ENCODE measurements at places on chromosomes 4 and X. TPM values are rescaled to one million over a fixed set of nuclear protein-coding genes. Genes with fewer than 3 reads are reported as not detected.

Gene ARL9
- not detected for total RNA-seq

Gene CACNA1F
- total RNA-seq, result 0.59 TPM

Gene PDE6B
- 5.1 TPM for total RNA-seq

DNA sequence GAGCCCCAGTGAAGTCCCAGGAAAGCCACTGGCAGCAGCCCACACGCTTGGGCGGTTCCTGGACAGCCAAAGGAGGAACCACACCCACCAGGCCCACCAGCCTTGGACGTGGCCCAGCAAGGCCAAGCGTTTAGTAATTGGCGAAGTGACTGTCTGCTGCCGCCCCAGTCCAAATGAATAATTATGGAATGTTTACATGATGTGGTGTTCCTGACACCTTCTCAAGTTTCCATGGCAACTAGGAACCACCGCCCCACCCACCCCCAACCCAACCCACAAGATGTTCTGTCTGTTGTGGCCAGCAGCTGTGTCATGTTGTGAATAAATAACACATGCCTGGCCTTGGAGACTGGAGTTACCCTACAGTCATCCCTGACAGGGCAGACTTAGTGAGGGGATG, 22.3 kb downstream of the APLN start:
- DNase-seq, result no peak
- H3K27ac ChIP-seq, result no peak overlapping the region
- H3K27me3 ChIP-seq, result peaks cover 5% of the 10 kb centered on the region
- H3K36me3 ChIP-seq, result no peaks in the 10 kb centered on the region
- H3K4me1 ChIP-seq, result no peaks in the 10 kb centered on the region

- H3K27ac ChIP-seq, result no peak overlapping the region
- H3K27me3 ChIP-seq, result peaks cover 1% of the 10 kb centered on the region
- H3K4me1 ChIP-seq, result no peaks in the 10 kb centered on the region
- no peaks in the 10 kb centered on the region for H3K36me3 ChIP-seq
- DNase-seq, result no peak
Measured at GRCh38 chrX:71809886-71810285, 46.7 kb downstream of the CXorf49B start.

GRCh38 chrX:39848243-39848642, 249.5 kb downstream of the BCOR start:
- no peaks in the 10 kb centered on the region for H3K27me3 ChIP-seq
- H3K27ac ChIP-seq, result no peak overlapping the region
- H3K4me3 ChIP-seq, result no peak overlapping the region

DNA sequence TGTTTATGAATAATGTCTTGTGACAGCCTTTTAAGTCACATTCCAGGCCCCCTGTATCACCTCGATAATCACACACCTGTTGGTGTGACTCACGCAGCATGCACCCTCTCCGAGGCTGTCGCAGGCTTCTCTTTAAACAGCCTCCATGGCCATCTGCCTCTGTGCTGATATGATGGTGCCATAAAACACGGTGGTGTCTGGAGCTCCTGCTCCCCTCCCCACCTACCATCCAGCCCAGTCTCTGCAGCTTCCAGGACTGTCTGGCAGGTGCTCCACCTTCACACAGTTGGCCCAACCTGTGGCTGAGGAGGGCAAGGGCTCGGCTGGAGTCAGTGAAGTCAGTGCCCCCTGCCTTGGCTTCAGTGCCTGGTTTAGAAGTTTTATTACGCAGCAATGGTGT, 173.8 kb upstream of the RPL34 start:
- DNase-seq, result no peak
- H3K36me3 ChIP-seq, result no peaks in the 10 kb centered on the region
- no peak overlapping the region for H3K27ac ChIP-seq
- no peaks in the 10 kb centered on the region for H3K4me1 ChIP-seq

- DNase-seq, result no peak
- no peaks in the 10 kb centered on the region for H3K27me3 ChIP-seq
- H3K4me1 ChIP-seq, result no peaks in the 10 kb centered on the region
- no peaks in the 10 kb centered on the region for H3K36me3 ChIP-seq
Measured at GRCh38 chr4:93719552-93719951, 109.0 kb upstream of the ATOH1 start.

- peaks cover 3% of the 10 kb centered on the region for H3K36me3 ChIP-seq
- H3K4me3 ChIP-seq, result no peak overlapping the region
- H3K27me3 ChIP-seq, result peaks cover 5% of the 10 kb centered on the region
- no peak overlapping the region for H3K27ac ChIP-seq
- DNase-seq, result no peak
- no peaks in the 10 kb centered on the region for H3K4me1 ChIP-seq
Measured at GRCh38 chr4:1802720-1803522, 9.8 kb downstream of the FGFR3 start.
